ENCODE measurements at places on chromosomes 7 and 10. TPM values are rescaled to one million over a fixed set of nuclear protein-coding genes. Genes with fewer than 3 reads are reported as not detected.
A peak's percentile ranks its signal among the peaks of the same experiment; 100 is the strongest.

- no peak for DNase-seq
- H3K36me3 ChIP-seq, result peaks cover 20% of the 10 kb centered on the region
These were observed 8.4 kb downstream of the RARRES2 start for GRCh38 chr7:150332852-150333635.

- no peaks in the 10 kb centered on the region for H3K36me3 ChIP-seq
- no peaks in the 10 kb centered on the region for H3K4me1 ChIP-seq
- H3K4me3 ChIP-seq, result no peak overlapping the region
- no peak overlapping the region for H3K27ac ChIP-seq
- DNase-seq, result no peak
- H3K27me3 ChIP-seq, result no peaks in the 10 kb centered on the region
These were observed 120.3 kb upstream of the TMEM106B start for GRCh38 chr7:12090757-12091221.

- H3K4me1 ChIP-seq, result no peaks in the 10 kb centered on the region
- H3K27me3 ChIP-seq, result peaks cover 2% of the 10 kb centered on the region
- no peaks in the 10 kb centered on the region for H3K36me3 ChIP-seq
- DNase-seq, result no peak
- H3K4me3 ChIP-seq, result no peak overlapping the region
These were observed 246.7 kb downstream of the FGFR2 start for GRCh38 chr10:121351540-121351939.

- H3K27ac ChIP-seq, result no peak overlapping the region
- H3K4me1 ChIP-seq, result no peaks in the 10 kb centered on the region
- peaks cover 12% of the 10 kb centered on the region for H3K36me3 ChIP-seq
- no peaks in the 10 kb centered on the region for H3K27me3 ChIP-seq
- no peak overlapping the region for H3K4me3 ChIP-seq
- no peak for DNase-seq
These were observed 171.8 kb downstream of the VTI1A start for GRCh38 chr10:112618814-112619213.

GRCh38 chr10:121442086-121442935, 155.9 kb downstream of the FGFR2 start:
- no peak overlapping the region for H3K27ac ChIP-seq
- no peaks in the 10 kb centered on the region for H3K36me3 ChIP-seq
- no peaks in the 10 kb centered on the region for H3K4me1 ChIP-seq

GNGT1 gene
- not detected for polyA plus RNA-seq

GRCh38 chr7:124764051-124764846, 1.3 kb downstream of the GPR37 start:
- H3K4me1 ChIP-seq, result peaks cover 14% of the 10 kb centered on the region
- peak; percentile 7 for DNase-seq
- H3K36me3 ChIP-seq, result peaks cover 5% of the 10 kb centered on the region
- peak overlapping the region; percentile 81 for H3K4me3 ChIP-seq

- H3K27ac ChIP-seq, result no peak overlapping the region
- H3K27me3 ChIP-seq, result no peaks in the 10 kb centered on the region
- no peaks in the 10 kb centered on the region for H3K36me3 ChIP-seq
- H3K4me1 ChIP-seq, result no peaks in the 10 kb centered on the region
- DNase-seq, result no peak
- H3K4me3 ChIP-seq, result no peak overlapping the region
These were observed 429.3 kb upstream of the TPK1 start for GRCh38 chr7:145265180-145265579.

DNA sequence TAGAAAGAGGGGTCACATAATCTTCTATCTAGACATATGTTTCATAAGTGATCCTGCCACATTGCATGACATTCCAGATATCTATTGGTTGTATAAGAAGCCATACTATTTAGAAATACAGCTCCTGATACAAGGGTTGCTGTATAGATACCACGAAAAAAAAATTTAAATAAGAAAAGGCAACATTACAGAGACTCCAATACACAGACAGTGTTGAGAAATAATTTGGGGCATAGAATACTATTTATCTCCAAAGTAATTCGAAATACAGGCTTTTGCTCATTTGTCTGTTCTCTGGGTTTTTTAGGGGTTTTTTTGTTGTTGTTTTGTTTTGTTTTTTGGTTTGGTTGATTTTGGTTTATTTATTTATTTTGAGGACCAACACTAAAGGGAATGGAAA, 2.6 kb downstream of the IFIT2 start:
- H3K36me3 ChIP-seq, result peaks cover 49% of the 10 kb centered on the region
- no peak for DNase-seq
- peaks cover 5% of the 10 kb centered on the region for H3K27me3 ChIP-seq
- peak overlapping the region; percentile 2 for H3K4me3 ChIP-seq

DNA sequence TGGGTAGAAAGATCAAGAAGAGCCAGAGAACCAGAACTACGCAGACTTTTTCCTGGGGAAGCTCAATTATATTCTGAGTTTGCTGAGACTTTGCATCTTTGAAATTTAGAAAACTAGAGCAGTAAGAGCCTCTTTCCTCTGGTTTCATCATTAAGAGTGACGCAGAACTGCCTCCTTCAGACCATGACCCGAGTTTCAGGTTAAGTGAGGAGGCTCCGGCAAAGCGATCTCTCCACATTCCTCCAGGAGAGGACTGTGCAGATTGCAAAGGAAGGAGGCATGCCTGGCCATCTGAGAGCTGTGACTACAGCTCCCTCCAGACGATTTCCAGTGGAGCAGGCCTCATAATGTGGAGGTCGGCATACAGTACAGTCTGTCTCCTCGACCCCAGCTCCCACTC, 115.8 kb upstream of the LANCL2 start:
- H3K4me3 ChIP-seq, result no peak overlapping the region
- H3K27me3 ChIP-seq, result peaks cover 21% of the 10 kb centered on the region
- H3K36me3 ChIP-seq, result no peaks in the 10 kb centered on the region
- H3K4me1 ChIP-seq, result peaks cover 5% of the 10 kb centered on the region
- H3K27ac ChIP-seq, result no peak overlapping the region
- no peak for DNase-seq

DNA sequence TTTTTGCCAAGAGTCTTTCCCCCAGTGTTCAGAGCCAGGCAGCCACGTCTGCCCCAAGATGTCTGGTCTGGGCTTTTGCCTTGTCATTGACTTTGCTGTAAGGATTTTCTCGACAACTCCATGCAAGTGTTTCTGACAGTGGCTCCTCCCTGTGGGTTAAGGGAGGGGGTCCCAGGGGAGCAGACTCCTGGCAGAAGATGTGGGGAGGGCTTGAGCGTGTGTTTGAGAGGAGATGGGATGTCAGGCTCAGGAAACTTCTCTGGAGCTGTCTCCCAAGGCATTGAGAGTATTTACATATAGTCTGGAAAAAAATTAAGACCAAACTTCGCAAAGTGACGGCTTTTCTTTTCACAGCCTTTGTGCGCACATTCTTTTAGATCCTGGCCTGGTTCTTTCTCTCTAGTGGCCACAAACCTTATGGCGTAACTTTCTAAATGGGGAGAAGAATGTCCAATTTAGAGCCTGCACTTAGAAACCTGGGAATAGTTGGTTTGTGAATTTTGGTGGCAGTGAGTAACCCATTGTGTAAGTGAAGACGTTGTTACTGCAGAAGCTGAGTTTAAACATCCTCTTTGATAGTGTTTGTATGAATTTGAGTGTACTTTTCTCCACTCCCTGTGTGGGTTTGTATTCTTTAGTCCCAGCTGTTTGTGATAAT, 201.5 kb downstream of the LRMDA start:
- H3K4me3 ChIP-seq, result no peak overlapping the region
- H3K36me3 ChIP-seq, result no peaks in the 10 kb centered on the region
- no peak for DNase-seq
- H3K27me3 ChIP-seq, result peaks cover 3% of the 10 kb centered on the region
- H3K27ac ChIP-seq, result no peak overlapping the region

GRCh38 chr10:97200616-97201015, 14.9 kb upstream of the SLIT1 start:
- no peaks in the 10 kb centered on the region for H3K36me3 ChIP-seq
- H3K27me3 ChIP-seq, result peaks cover 1% of the 10 kb centered on the region
- peaks cover 15% of the 10 kb centered on the region for H3K4me1 ChIP-seq
- no peak overlapping the region for H3K27ac ChIP-seq
- no peak overlapping the region for H3K4me3 ChIP-seq

DNA sequence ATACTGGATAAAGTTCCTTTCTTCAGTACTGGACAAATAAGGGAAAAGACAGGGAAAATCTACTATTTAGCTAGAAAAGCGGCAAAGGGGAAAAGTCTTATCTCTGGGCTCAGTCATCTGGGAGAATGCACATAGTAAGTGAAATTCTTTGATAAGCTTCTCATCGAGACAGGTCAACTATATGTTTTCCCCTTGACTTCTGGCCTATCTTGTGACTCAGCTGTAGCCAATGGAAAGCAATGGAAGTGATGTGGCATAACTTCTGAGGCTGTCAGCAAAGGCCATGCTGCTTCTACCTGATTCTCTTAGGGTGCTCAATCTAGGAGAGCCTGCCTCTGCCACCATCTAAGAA, 91.9 kb downstream of the PCGF5 start:
- no peak overlapping the region for H3K27ac ChIP-seq
- H3K4me1 ChIP-seq, result no peaks in the 10 kb centered on the region
- no peak overlapping the region for H3K4me3 ChIP-seq
- no peaks in the 10 kb centered on the region for H3K36me3 ChIP-seq
- H3K27me3 ChIP-seq, result peaks cover 3% of the 10 kb centered on the region
- DNase-seq, result no peak

ZDHHC4 gene
- 135 TPM for polyA plus RNA-seq

DNA sequence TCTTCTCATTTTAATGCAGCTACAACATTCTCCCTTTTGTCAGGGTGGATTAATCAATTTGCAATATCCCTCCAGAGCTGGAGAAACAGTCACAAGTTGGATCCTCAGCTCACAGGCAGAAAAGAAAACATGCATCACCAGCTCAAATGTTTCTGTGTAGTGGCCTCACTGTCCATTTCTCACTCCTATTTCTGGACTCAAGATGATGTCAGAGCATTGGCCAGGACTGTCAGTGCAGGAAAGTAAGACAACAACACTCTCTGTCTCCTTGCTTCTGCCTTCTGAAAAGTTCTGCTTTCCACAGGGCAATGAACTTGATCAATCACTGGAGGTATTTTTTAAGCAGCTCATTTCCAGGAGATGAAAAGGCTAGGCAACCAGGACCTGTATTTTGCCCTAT, 8.2 kb upstream of the SVIL start:
- H3K36me3 ChIP-seq, result peaks cover 6% of the 10 kb centered on the region
- no peak for DNase-seq
- no peaks in the 10 kb centered on the region for H3K27me3 ChIP-seq
- H3K27ac ChIP-seq, result no peak overlapping the region
- H3K4me1 ChIP-seq, result peaks cover 24% of the 10 kb centered on the region

GRCh38 chr7:130838738-130839137, 104.7 kb upstream of the KLF14 start:
- H3K27me3 ChIP-seq, result peaks cover 7% of the 10 kb centered on the region
- no peaks in the 10 kb centered on the region for H3K36me3 ChIP-seq
- no peak overlapping the region for H3K27ac ChIP-seq
- no peak for DNase-seq
- peaks cover 6% of the 10 kb centered on the region for H3K4me1 ChIP-seq

DNA sequence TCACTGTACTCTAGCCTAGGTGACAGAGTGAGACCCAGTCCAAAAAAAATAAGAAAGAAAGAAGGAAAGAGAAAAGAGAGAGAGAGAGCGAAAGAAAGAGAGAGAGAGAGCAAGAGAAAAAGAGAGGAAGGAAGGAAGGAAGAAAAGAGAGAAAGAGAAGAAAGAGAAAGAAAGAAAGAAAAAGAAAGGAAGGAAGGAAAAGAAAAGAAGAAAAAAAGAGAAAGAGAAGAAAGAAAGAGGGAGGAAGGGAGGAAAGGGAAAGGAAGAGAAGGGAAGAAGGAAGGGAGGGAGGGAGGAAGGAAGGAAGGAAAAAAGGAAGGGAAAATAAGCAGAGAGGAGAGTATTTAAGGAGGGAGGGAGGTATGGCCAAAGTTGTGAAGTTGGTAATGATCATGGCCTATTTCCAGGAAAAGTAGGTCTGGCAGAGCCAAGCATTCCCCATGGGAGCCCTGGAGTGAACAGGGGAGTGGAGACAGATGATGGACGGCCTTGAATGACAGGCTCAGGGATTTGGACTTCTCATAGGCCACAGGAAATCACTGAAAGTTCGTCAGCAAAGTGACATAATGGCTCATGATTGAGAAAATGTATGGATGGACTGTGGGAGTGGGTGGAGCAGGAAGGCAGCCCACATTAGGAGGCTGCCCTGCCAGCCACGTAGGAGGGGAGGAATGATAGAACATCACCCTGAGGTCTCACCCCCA, 44.8 kb upstream of the CUX1 start:
- H3K27ac ChIP-seq, result no peak overlapping the region
- DNase-seq, result no peak
- H3K4me1 ChIP-seq, result no peaks in the 10 kb centered on the region
- no peak overlapping the region for H3K4me3 ChIP-seq
- H3K36me3 ChIP-seq, result no peaks in the 10 kb centered on the region

GRCh38 chr10:8616166-8616565, 561.7 kb downstream of the GATA3 start:
- DNase-seq, result no peak
- no peaks in the 10 kb centered on the region for H3K4me1 ChIP-seq
- no peak overlapping the region for H3K4me3 ChIP-seq
- H3K27me3 ChIP-seq, result no peaks in the 10 kb centered on the region

- no peak overlapping the region for H3K27ac ChIP-seq
- H3K4me1 ChIP-seq, result peaks cover 7% of the 10 kb centered on the region
- H3K27me3 ChIP-seq, result peaks cover 2% of the 10 kb centered on the region
- H3K4me3 ChIP-seq, result no peak overlapping the region
These were observed 173.8 kb downstream of the PARD3 start for GRCh38 chr10:34641147-34641912.

DNA sequence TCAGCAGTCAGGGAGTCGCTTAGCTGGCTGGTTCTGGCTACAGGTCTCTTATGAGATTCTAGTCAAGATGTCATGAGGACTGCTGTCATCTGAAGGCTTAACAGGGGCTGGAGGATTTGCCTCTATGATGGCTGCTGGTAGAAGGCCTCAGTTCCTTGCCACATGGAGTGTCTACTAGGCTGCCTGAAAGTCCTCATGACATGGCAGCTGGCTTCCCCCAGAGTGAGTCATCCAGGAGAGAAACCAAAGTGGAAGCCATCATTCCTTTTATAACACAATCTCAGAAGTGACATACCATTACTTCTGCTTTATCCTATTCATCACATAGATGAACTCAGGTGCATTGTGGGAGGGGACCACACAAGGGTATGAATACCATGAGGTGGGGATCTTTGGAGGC, 75.1 kb downstream of the EXOC6 start:
- peaks cover 17% of the 10 kb centered on the region for H3K36me3 ChIP-seq
- no peak overlapping the region for H3K4me3 ChIP-seq
- H3K27me3 ChIP-seq, result peaks cover 2% of the 10 kb centered on the region
- no peak for DNase-seq
- H3K27ac ChIP-seq, result no peak overlapping the region

PNLIPRP2 gene
- not detected for polyA plus RNA-seq

- peak overlapping the region; percentile 87 for H3K27ac ChIP-seq
- peaks cover 4% of the 10 kb centered on the region for H3K27me3 ChIP-seq
- peak; percentile 45 for DNase-seq
- H3K36me3 ChIP-seq, result peaks cover 3% of the 10 kb centered on the region
- H3K4me1 ChIP-seq, result peaks cover 83% of the 10 kb centered on the region
These were observed 125.5 kb downstream of the CLEC2L start for GRCh38 chr7:139648941-139649425.

DNA sequence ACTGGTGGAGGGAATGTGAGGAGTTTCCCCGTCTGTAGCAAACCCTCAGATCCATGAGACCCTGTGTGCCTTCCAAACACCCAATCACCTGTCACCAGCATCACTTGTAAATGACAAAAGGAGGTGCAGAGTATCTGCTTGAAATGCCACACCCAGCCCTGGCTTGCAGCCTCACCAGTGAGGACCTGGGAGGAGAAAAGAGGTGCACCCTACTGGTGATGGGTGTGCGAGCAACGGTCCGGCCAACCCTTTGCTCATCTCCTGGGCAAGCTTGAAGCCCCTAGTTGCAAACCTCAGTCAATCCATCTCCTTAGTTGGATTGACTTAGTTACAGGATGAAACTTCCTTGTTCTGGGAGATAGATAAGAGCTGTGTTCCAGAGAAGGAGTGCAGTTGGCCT, 62.4 kb upstream of the WAPL start:
- H3K4me1 ChIP-seq, result no peaks in the 10 kb centered on the region
- no peak for DNase-seq
- H3K4me3 ChIP-seq, result no peak overlapping the region
- peaks cover 2% of the 10 kb centered on the region for H3K27me3 ChIP-seq
- H3K27ac ChIP-seq, result no peak overlapping the region

STEAP4 gene
- polyA plus RNA-seq, result not detected
